ENCODE measurements at places on chromosomes 7 and 10.
A peak's percentile ranks its signal among the peaks of the same experiment; 100 is the strongest.

DNA sequence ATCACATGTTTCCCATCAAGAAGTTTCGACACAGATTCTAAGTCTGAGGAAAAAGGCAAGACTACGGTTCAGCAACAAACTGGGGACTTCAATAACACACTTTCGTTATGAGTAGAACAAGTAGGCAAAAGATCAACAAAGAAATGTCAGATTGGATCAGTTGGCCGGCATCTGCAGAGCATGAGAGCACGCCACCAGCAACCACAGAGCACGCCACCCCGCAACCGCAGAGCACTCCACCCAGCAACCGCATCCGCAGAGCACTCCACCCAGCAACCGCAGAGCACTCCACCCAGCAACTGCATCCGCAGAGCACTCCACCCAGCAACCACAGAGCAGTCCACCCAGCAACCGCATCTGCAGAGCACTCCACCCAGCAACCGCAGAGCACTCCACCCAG lies 89.7 kb upstream of the FAM20C start:
- DNase-seq: no peak

DNA sequence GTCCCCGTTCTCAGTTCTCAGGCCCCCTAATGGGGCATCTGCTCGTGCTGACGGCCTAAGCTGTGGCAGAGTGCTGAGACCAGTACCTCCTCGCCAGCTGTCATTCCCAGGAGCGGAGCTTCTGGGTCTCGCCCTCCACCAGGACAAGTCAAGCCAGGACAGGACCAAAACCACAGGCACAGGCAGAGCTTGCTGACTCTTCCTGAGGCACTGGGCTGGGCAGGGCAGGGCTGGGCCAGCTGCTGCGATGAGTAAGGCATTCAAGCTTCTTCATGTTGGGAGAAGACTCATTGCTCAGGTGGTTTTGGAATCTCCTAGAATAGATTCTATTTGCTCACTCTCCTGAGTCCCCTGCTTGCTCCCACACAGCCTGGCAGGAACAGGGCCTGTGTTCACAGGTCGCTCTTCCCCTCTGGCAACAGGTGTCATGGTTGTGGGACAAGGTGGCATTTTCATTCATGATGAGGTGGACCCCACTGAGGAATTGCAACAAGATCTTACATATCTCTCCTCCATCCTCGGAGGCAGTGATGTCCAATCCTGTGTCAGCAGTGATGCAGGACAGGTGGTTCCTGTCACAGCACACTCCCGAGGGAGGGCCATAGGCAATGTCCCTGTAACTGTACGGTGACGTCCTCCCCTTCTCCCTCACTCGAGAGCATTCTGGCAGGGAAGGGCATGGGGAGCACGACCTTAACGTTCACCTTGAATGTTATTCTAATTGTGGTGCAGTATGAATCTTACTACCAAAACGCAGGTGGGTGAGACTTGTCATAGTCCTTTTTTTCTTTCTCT lies 17.0 kb upstream of the SH3PXD2A start:
- DNase-seq: no peak

DNA sequence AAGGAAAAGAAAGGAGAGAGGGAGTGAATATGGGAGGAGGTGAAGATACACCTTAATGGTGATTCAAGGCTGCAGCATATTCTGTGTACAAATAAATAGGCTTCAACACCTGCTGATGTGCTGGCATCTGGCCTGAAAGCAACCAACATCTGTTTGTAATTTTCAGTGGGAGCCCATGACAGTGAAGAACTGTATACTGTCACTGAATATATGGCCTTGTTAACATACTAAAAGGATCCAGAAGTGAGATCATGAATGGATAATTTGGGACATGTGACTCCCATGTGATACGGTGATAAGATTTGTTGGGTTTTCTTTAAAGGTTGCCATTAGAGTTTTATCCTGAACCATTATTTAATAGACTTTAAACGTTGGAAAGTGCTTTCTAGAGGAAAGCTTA lies 459.3 kb downstream of the CNTNAP2 start:
- DNase-seq: no peak

GRCh38 chr7:50246551-50246950 lies 58.0 kb upstream of the IKZF1 start:
- peak; percentile 39 for DNase-seq

GRCh38 chr7:128158370-128158769 lies 82.7 kb upstream of the LEP start:
- DNase-seq: no peak

DNA sequence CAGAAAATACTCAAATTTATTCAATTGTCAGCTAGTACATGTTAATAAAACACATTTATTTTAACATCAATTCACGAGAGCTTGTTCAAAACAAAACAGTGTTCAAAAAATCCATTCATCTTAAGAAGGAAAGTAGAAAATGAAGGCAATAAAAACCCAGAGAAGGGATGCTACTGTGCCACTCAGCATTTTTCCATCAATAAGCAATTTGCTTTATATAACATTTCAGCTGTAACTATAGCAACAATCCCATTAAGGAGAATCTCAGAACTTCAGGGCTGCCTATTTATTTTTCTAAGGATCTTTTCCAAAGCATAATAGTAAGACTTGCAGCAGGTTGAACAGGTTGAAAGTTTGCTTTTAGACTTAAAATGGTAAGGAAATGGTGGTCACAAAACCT lies 190.5 kb downstream of the PCLO start:
- no peak for DNase-seq

DNA sequence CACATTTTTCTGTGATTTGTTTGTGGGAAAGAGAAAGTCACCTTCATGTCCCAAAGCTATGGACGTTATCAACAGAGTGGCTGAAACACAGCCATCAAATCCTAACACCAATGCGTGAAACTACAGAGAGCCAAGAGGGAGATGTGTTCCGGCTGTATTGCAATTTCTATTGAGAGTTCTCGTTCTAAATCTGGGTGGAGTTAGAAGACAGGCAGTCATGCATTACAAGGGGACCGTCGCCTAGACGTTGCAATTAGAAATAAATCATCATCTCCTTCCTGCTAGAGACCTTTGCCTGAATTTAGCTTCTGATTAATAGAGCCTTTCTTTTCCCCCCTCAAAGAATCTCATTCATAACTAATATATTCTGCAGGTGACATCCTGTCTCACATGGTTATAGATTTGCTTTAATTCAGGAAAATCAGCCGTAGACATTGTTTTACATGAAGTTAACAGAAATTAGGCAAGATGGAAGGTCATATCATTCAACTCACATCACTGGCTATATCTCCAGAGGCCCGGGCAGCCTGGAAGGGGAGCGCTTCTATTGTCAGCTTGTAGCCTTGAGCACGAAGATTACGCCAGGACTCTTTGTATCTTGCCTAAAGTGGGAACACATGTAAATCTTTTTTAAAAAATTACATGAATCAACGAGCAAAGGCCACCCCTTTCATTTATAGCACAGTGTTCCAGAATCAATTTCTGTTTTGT lies 52.6 kb downstream of the HABP2 start:
- no peak for DNase-seq

DNA sequence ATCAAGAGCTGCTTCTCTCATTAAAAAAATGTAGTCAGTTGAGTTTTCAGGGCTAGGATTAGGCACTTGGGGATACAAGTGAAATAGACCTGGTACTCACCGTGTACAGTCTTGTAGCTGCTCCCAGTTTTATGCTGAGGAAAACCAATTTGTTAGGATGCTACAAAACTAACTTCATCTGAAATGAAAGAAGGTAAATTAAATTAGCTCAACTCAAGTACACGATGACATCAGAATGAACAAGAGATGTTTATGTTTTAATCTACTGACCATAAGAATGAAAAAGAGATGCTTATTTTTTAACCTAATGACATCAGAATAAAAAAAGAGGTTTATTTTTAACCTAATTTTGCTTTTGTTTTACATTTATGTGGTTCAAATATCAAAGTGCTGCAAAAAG lies 73.7 kb downstream of the AP3M1 start:
- DNase-seq: no peak

DNA sequence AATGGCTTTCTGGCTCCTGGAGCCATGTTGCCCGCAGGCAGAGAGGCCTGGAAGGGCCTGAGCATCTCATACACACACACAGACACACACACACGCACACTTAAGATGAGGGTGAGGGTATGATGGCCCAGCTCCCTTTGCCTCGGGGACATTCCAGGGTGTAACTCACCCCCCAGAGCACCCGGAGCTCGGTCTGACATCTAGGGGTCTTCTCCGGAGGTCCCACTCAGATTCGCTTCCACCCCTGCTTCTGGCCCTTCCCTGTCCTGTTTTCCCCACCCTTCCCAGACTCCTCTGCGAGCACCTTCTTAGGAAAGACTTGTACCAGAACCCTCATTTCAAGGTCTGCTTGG lies 304.4 kb downstream of the GRID1 start:
- no peak for DNase-seq

GRCh38 chr7:107582875-107583274 lies 2.8 kb downstream of the BCAP29 start:
- peak; percentile 38 for DNase-seq

GRCh38 chr10:110307805-110308204 lies 3.1 kb upstream of the SMNDC1 start:
- no peak for DNase-seq

DNA sequence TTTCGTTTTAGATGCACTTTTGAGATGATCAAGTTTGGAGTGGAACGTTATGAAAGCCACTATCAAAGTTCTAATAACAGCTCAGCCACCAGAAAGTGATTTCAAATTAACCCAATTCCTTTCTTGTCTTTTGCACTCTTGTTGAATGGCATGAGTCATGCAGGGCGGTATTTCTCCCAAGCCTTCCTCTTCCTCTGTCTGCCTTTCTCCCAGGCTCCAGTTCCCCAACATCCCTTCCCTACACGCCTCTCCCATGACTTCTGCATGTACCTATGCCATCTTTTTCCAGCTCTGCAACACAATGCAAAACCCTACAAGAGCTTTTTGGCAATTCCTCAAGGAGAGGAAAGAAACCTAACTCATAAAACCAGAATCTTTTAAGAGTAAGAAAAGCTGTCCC lies 21.8 kb upstream of the NPS start:
- no peak for DNase-seq

GRCh38 chr10:63213489-63213888 lies 80.4 kb downstream of the NRBF2 start:
- no peak for DNase-seq

Measured in hematopoietic multipotent progenitor cell treated with erythropoietin and hydrocortisone succinate and interleukin-3 and kit ligand, for 6 days (in vitro differentiated cells).